ENCODE measurements at places on chromosomes 13 and 19.

DNA sequence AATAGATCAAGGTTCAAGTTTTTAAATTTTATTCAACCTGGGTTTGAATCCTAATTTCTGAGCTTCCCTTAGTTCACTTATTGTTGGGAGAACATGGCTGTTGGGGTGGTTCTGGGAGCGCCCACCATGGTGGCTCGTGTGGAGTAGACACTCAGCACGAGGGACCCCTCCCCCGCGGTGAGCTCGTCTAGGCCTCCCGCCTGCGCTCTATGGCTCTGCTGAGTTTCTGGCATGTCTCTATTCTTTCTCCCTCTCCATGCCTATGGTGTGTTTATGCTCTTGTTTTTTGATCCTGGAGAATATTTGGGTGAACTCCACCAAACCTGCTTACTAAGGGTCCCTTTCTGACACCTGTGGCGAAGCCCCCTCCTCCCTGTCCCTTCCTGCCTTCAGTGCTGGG is 1.6 kb upstream of the EPN1 start:
- no peak for DNase-seq

GRCh38 chr13:51704399-51705313 is 99.3 kb downstream of the DHRS12 start:
- DNase-seq: no peak

- DNase-seq: no peak
Observed at GRCh38 chr19:47663435-47663910, 49.7 kb upstream of the EHD2 start.

DNA sequence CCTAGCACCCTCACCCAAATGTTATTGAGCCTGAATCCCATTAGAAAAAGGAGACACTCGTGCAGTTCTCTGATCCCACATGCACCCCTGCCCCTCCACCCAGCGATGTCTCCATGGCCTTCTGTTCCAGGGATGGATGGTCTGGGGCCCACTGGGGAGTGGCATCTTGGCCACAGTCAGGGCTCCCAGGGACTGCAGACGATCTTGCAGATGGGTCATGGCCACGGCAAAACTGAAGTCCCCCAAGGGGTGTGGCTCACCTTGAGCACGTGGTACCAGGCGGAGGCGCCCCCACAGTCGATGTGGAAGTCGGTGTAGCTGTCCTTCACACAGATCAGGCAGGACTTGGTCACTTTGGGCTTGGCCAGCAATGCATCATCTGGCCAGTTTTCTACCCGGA is 130.7 kb downstream of the TUBA3C start:
- no peak for DNase-seq

- no peak for DNase-seq
Observed at GRCh38 chr19:42693760-42694350, 46.4 kb downstream of the PSG3 start.

- no peak for DNase-seq
Observed at GRCh38 chr19:2416321-2417097, 10.9 kb downstream of the TIMM13 start.
